ENCODE measurements at places on chromosomes 1 and 21. TPM values are rescaled to one million over a fixed set of nuclear protein-coding genes. Genes with fewer than 3 reads are reported as not detected.

TMEM82 gene
- not detected for total RNA-seq

- no peaks in the 10 kb centered on the region for H3K27me3 ChIP-seq
- no peak overlapping the region for H3K27ac ChIP-seq
- peaks cover 12% of the 10 kb centered on the region for H3K4me1 ChIP-seq
- H3K36me3 ChIP-seq = peaks cover 8% of the 10 kb centered on the region
- no peak for DNase-seq
Observed at GRCh38 chr1:111469539-111469938, 4.2 kb upstream of the C1orf162 start.

GRCh38 chr1:235601104-235601503 lies 48.5 kb downstream of the GNG4 start:
- no peak overlapping the region for H3K4me3 ChIP-seq
- H3K27ac ChIP-seq = no peak overlapping the region
- H3K27me3 ChIP-seq = no peaks in the 10 kb centered on the region
- DNase-seq = peak; percentile 45
- H3K36me3 ChIP-seq = no peaks in the 10 kb centered on the region

GRCh38 chr1:206931709-206932108 lies 10.0 kb upstream of the FCMR start:
- no peak for DNase-seq
- H3K4me1 ChIP-seq = peaks cover 44% of the 10 kb centered on the region
- no peaks in the 10 kb centered on the region for H3K36me3 ChIP-seq

DNA sequence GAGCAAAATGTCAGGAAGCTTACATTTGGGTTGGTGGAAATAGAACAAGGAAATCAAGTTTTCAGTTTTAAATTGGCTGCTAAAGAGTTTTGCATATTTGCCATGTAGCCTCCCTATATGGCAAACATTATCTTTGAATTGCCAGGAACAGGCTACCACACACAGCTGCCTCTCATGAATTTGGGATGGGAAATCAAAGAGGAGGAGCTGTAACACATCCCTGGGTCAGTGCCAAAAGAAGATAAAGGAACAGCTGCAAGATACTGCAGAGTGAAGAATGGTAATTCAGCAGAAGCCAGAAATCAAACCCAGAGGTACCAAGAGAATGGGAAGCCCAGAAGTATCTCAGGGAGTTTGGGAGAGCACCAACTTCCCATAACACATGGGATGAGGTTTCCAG lies 18.6 kb upstream of the RASAL2 start:
- H3K4me3 ChIP-seq = no peak overlapping the region
- H3K4me1 ChIP-seq = no peaks in the 10 kb centered on the region
- no peak overlapping the region for H3K27ac ChIP-seq
- no peaks in the 10 kb centered on the region for H3K36me3 ChIP-seq
- H3K27me3 ChIP-seq = no peaks in the 10 kb centered on the region

RAB29 gene
- total RNA-seq = 25.0 TPM

TAS1R1 gene
- total RNA-seq = not detected

GRCh38 chr1:183757061-183757460 lies 47.9 kb upstream of the RGL1 start:
- no peaks in the 10 kb centered on the region for H3K4me1 ChIP-seq
- no peak for DNase-seq
- no peak overlapping the region for H3K4me3 ChIP-seq
- no peak overlapping the region for H3K27ac ChIP-seq

GRCh38 chr1:53771648-53772047 lies 32.7 kb upstream of the GLIS1 start:
- H3K27me3 ChIP-seq = no peaks in the 10 kb centered on the region
- peaks cover 13% of the 10 kb centered on the region for H3K4me1 ChIP-seq
- no peak for DNase-seq
- H3K36me3 ChIP-seq = peaks cover 45% of the 10 kb centered on the region
- H3K4me3 ChIP-seq = no peak overlapping the region
- no peak overlapping the region for H3K27ac ChIP-seq

TLCD4 gene
- total RNA-seq = 0.12 TPM

GRCh38 chr1:160211046-160211790 lies 6.0 kb downstream of the PEA15 start:
- no peak overlapping the region for H3K4me3 ChIP-seq
- peaks cover 23% of the 10 kb centered on the region for H3K36me3 ChIP-seq
- H3K27me3 ChIP-seq = no peaks in the 10 kb centered on the region
- DNase-seq = no peak
- H3K27ac ChIP-seq = peak overlapping the region; percentile 10
- H3K4me1 ChIP-seq = peaks cover 39% of the 10 kb centered on the region

SPRR1B gene
- not detected for total RNA-seq

All from activated naive CD4-positive, alpha-beta T cell treated with anti-CD3 and anti-CD28 coated beads for 36 hours (primary cell).